CD4-positive, alpha-beta memory T cell (primary cell): ENCODE measurements at places on chromosomes 3 and 15.
A peak's percentile ranks its signal among the peaks of the same experiment; 100 is the strongest.

DNA sequence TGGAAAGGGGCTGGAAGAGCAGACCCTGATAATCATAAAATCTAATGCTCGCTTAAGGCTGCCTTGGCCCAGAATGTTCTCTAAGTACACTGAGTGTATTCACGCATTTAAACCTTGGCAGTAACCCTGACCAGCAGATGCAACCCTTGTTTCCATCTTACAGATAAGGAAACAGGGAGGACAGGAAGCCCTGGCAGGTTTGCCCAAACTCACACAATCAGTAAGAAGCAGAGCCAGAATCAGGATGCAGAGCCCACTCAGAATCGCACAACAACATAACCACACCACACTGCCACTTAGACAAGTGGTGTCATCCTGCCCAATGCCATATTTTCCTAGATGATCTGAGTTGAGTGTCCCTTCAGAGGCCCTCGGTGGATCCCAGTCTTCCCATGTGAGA is 214.5 kb upstream of the HES1 start:
- H3K27ac ChIP-seq, result no peak overlapping the region
- no peak overlapping the region for H3K4me3 ChIP-seq
- H3K4me1 ChIP-seq, result no peaks in the 10 kb centered on the region

DNA sequence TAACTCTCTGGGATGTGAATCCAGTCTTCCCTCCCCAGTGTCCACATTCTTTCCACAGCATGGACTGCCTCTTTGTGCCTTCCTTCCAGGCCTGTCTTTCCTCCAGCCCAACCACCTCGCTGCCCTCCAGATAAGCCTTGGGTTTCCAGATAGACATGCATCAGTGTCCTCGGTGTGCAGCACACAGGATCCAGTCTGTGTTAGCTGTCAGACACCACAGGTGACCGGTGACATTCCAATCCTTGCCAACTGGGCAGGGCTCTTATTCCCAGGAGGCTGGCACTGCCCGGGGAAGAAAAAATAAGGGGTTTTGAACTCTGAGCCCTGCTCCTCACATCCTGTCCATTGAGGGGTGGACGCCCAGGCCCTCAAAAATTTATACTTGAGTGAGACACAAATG is 6.0 kb upstream of the SLC6A1 start:
- no peak overlapping the region for H3K4me3 ChIP-seq
- no peak overlapping the region for H3K27ac ChIP-seq
- DNase-seq, result no peak
- H3K36me3 ChIP-seq, result no peaks in the 10 kb centered on the region
- peaks cover 6% of the 10 kb centered on the region for H3K27me3 ChIP-seq

DNA sequence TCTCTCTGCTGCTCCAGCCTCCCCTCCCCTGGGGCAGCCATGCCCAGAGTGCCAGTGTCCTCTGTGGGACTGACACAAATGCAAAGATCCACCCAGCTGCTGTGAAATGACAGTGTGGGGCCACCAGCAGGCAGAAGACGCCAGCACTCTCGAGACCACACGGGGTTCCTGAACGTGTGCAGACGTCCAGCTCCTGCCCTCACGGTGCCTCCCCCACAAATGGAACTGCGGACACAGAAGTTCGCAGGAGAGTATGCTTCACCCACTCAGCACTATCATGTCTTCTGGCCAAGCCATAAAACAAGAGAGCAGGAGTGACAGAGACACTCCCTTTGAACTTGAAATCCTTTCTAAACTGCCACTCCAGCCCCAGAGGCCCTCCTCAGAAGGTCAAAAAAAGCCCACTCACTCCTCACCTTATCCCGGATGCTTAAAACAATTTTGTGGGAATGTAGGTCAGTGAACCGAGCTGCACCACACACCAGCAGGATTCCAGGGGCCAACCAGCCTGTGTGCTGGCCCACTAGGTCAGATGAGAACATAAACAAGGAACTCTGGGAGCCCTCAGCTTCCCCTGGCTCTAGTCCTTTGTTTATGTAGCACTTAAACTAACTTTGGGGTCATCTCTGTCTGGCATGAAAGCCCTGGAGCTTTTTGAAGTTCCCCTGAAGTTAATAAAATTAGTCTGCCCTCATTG is 112.6 kb downstream of the DNAJB8 start:
- H3K4me3 ChIP-seq, result no peak overlapping the region
- peaks cover 13% of the 10 kb centered on the region for H3K36me3 ChIP-seq
- DNase-seq, result no peak
- H3K27ac ChIP-seq, result no peak overlapping the region
- H3K27me3 ChIP-seq, result no peaks in the 10 kb centered on the region

GRCh38 chr3:73521734-73522336 is 102.9 kb downstream of the PDZRN3 start:
- no peak overlapping the region for H3K27ac ChIP-seq
- no peaks in the 10 kb centered on the region for H3K27me3 ChIP-seq
- DNase-seq, result no peak
- H3K4me3 ChIP-seq, result no peak overlapping the region

GRCh38 chr15:63772520-63772919 is 61.2 kb downstream of the HERC1 start:
- H3K4me1 ChIP-seq, result peaks cover 5% of the 10 kb centered on the region
- no peak overlapping the region for H3K27ac ChIP-seq
- H3K4me3 ChIP-seq, result no peak overlapping the region
- H3K27me3 ChIP-seq, result no peaks in the 10 kb centered on the region

GRCh38 chr3:14210843-14211594 is 32.4 kb downstream of the LSM3 start:
- no peaks in the 10 kb centered on the region for H3K27me3 ChIP-seq
- H3K4me1 ChIP-seq, result no peaks in the 10 kb centered on the region
- no peak for DNase-seq
- H3K27ac ChIP-seq, result no peak overlapping the region

- no peak overlapping the region for H3K27ac ChIP-seq
- H3K4me3 ChIP-seq, result no peak overlapping the region
- no peaks in the 10 kb centered on the region for H3K36me3 ChIP-seq
- no peak for DNase-seq
- H3K4me1 ChIP-seq, result no peaks in the 10 kb centered on the region
- no peaks in the 10 kb centered on the region for H3K27me3 ChIP-seq
These were observed 161.9 kb downstream of the FNDC3B start for GRCh38 chr3:172201136-172201869.

DNA sequence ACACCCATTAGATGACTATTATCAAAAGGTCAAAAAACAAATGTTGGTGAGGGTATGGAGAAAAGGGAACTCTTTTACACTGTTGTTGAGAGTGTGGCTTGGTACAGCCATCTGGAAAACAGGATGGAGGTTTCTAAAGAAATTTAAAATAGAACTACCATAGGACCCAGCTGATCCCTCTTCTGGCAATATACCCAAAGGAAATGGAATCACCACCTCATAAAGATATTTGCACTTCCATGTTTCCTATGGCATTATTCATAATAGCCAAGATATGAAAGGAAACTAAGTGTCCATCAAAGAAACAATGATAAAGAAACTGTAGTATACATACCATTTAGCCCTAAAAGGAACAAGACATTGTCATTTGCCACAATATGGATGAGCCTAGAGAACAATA is 186.3 kb downstream of the SCAPER start:
- no peak overlapping the region for H3K27ac ChIP-seq
- no peak for DNase-seq
- H3K27me3 ChIP-seq, result no peaks in the 10 kb centered on the region
- H3K36me3 ChIP-seq, result no peaks in the 10 kb centered on the region
- H3K4me1 ChIP-seq, result no peaks in the 10 kb centered on the region

- H3K27ac ChIP-seq, result no peak overlapping the region
- H3K4me3 ChIP-seq, result no peak overlapping the region
- DNase-seq, result no peak
- H3K4me1 ChIP-seq, result peaks cover 2% of the 10 kb centered on the region
- no peaks in the 10 kb centered on the region for H3K27me3 ChIP-seq
These were observed 23.7 kb downstream of the EXOSC7 start for GRCh38 chr3:44999782-45000181.

DNA sequence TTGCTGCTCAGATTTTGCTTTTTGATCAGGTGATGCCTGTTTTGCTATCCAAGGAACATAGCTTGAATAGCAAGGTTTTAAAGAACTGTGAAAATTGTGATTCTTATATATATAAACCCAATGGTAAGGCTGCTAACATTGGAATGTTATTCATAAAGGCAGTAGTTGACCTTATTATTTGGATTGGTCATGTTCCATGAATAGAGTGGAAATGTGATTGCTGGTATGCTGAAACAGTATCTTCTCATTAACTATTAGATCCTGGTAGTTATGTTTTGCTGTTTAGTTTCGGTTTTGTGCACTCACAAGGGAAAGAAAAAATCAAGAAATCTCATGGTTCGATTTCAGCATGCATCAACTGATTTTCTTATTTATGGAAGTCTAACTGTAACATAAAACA is 78.7 kb upstream of the NPHP3 start:
- no peaks in the 10 kb centered on the region for H3K4me1 ChIP-seq
- no peak overlapping the region for H3K4me3 ChIP-seq
- DNase-seq, result no peak
- no peaks in the 10 kb centered on the region for H3K36me3 ChIP-seq
- H3K27ac ChIP-seq, result no peak overlapping the region

DNA sequence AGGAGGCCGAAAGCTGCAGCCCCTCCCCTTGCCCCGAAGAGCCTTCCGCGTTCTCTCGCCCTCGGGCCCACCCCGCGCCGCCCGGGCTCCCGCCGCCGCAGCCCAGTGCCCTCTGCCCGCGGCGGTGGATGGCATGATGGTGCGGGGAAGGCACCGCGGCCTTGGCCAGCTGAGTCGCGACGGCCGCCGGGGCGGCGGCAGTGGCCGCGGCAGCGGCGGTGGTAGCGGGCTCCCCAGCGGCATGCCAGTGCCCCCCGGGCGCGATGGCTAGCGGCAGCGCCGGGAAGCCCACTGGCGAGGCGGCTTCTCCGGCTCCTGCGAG is 1.2 kb downstream of the TLNRD1 start:
- H3K36me3 ChIP-seq, result peaks cover 7% of the 10 kb centered on the region
- peak overlapping the region; percentile 95 for H3K27ac ChIP-seq
- no peaks in the 10 kb centered on the region for H3K27me3 ChIP-seq
- no peak for DNase-seq
- peaks cover 42% of the 10 kb centered on the region for H3K4me1 ChIP-seq

- DNase-seq, result no peak
- no peak overlapping the region for H3K4me3 ChIP-seq
- no peak overlapping the region for H3K27ac ChIP-seq
- H3K4me1 ChIP-seq, result no peaks in the 10 kb centered on the region
- H3K27me3 ChIP-seq, result no peaks in the 10 kb centered on the region
These were observed 210.1 kb downstream of the CHST2 start for GRCh38 chr3:143329567-143330211.

- no peak for DNase-seq
- H3K27ac ChIP-seq, result no peak overlapping the region
- no peaks in the 10 kb centered on the region for H3K27me3 ChIP-seq
- no peak overlapping the region for H3K4me3 ChIP-seq
These were observed 419.2 kb downstream of the DIPK2A start for GRCh38 chr3:144390786-144391185.

- H3K4me3 ChIP-seq, result no peak overlapping the region
- H3K27me3 ChIP-seq, result no peaks in the 10 kb centered on the region
- no peak for DNase-seq
- no peaks in the 10 kb centered on the region for H3K4me1 ChIP-seq
These were observed 28.3 kb upstream of the GALNT15 start for GRCh38 chr3:16146015-16146730.

DNA sequence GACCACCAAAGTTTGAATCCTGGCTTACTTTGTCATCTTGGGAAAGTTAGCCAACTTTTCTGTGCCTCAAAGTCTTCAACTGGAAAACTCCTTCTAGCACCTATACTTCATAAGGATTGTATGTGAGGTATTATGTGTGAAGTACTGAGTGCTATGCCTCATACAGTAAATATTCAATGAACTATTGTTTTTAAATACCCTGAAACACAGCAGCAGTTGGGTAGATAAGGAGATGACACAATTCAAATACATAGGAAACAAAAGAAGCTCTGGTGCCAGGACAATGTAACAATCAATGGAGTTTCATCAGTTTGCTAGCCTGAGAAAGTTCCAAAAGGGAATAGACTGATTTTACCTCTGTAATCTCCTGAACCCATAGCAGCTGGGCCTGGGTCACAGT is 43.3 kb downstream of the TUBGCP4 start:
- H3K27ac ChIP-seq, result no peak overlapping the region
- H3K4me1 ChIP-seq, result no peaks in the 10 kb centered on the region
- no peak for DNase-seq
- H3K4me3 ChIP-seq, result no peak overlapping the region
- peaks cover 34% of the 10 kb centered on the region for H3K36me3 ChIP-seq
- H3K27me3 ChIP-seq, result no peaks in the 10 kb centered on the region

GRCh38 chr3:123605789-123606234 is 21.0 kb upstream of the HACD2 start:
- no peak for DNase-seq
- H3K4me3 ChIP-seq, result no peak overlapping the region
- no peak overlapping the region for H3K27ac ChIP-seq
- no peaks in the 10 kb centered on the region for H3K4me1 ChIP-seq
- H3K27me3 ChIP-seq, result no peaks in the 10 kb centered on the region

DNA sequence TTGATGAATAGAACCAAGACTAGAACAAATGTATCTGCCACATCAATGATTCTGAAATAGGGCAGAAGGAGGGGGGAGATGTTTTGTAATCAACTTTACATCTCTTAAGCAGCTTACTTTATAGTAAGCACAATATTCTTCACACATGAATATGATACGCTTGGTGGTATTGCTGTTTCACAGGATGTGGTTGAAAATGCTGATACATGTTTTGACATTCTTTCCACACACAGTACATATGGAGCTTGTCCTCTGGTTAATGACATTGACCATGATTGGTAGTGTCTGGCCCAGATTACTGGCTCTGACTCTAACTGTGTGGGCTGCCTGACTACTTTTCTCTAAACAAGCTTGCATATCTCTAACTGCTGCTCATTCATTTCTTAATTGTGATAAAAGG is 168.9 kb downstream of the KLHL25 start:
- peaks cover 65% of the 10 kb centered on the region for H3K4me1 ChIP-seq
- H3K27ac ChIP-seq, result peak overlapping the region; percentile 39
- no peak overlapping the region for H3K4me3 ChIP-seq
- DNase-seq, result peak; percentile 68
- no peaks in the 10 kb centered on the region for H3K36me3 ChIP-seq

GRCh38 chr3:128484404-128485281 is 8.4 kb downstream of the GATA2 start:
- H3K27ac ChIP-seq, result no peak overlapping the region
- H3K4me3 ChIP-seq, result no peak overlapping the region
- DNase-seq, result no peak
- H3K36me3 ChIP-seq, result no peaks in the 10 kb centered on the region
- peaks cover 50% of the 10 kb centered on the region for H3K4me1 ChIP-seq

DNA sequence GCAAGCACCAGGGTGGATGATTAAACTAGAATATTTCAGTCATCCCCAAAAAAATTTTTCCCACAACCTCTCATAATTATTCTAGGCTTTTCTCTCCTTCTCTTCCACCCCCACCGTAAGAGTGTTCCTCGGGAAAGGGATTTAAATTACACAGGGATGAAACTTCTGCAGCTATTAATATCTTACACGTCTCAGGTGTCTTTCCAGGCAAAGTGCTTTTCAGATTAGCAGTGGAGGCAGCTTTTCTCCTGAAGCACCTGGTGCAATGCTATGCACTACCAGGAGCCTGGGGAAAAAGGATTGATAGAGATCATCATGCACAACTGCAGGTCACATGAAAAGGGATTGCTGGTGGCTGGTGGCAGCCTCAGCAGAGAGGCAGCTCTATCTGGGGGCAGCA is 250.4 kb downstream of the NTRK3 start:
- no peaks in the 10 kb centered on the region for H3K27me3 ChIP-seq
- no peak for DNase-seq
- H3K36me3 ChIP-seq, result no peaks in the 10 kb centered on the region
- H3K4me3 ChIP-seq, result no peak overlapping the region

- no peak overlapping the region for H3K27ac ChIP-seq
- H3K4me1 ChIP-seq, result peaks cover 6% of the 10 kb centered on the region
- H3K36me3 ChIP-seq, result peaks cover 4% of the 10 kb centered on the region
- no peak for DNase-seq
- no peaks in the 10 kb centered on the region for H3K27me3 ChIP-seq
- H3K4me3 ChIP-seq, result no peak overlapping the region
These were observed 10.1 kb downstream of the RFX7 start for GRCh38 chr15:56233549-56233948.
